ENCODE measurements at places on chromosomes 16 and 17. TPM values are rescaled to one million over a fixed set of nuclear protein-coding genes. Genes with fewer than 3 reads are reported as not detected.
A peak's percentile ranks its signal among the peaks of the same experiment; 100 is the strongest.

- no peak for DNase-seq
Observed at GRCh38 chr16:50861451-50861850, 119.6 kb downstream of the CYLD start.

PRSS8 gene
- polyA plus RNA-seq: not detected

ENPP7 gene
- not detected for polyA plus RNA-seq

GRCh38 chr16:66832661-66833305, 2.0 kb upstream of the NAE1 start:
- DNase-seq: peak; percentile 60

RNF112 gene
- polyA plus RNA-seq: 5.7 TPM

GRCh38 chr16:57069635-57070370, 22.6 kb upstream of the CPNE2 start:
- no peak for DNase-seq

All from IMR-90 (cell line).